ENCODE measurements at places on chromosomes 6 and 20.

DNA sequence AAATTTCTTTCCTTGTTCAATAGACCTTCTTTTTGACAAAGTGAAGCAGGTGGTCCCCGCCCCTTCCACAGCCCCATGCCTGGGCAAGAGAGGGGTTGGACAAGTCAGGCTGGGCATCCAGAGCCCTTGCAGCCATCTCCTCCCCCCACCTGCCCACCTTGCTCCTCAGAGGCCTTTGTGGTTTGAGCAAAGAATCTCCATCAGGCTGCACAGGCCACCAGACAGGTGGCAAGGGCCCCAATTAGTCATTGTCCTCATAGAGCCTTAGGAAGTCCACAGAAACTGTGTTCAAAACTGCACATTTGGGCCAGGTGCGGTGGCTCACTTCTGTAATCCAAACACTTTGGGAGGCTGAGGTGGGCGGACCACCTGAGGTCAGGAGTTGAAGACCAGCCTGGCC is 1.5 kb upstream of the MAPK13 start:
- DNase-seq, result no peak

- DNase-seq, result no peak
Observed at GRCh38 chr20:13226367-13226766, 5.3 kb downstream of the ISM1 start.

GRCh38 chr6:116595247-116595646 is 21.0 kb upstream of the RSPH4A start:
- DNase-seq, result no peak

DNA sequence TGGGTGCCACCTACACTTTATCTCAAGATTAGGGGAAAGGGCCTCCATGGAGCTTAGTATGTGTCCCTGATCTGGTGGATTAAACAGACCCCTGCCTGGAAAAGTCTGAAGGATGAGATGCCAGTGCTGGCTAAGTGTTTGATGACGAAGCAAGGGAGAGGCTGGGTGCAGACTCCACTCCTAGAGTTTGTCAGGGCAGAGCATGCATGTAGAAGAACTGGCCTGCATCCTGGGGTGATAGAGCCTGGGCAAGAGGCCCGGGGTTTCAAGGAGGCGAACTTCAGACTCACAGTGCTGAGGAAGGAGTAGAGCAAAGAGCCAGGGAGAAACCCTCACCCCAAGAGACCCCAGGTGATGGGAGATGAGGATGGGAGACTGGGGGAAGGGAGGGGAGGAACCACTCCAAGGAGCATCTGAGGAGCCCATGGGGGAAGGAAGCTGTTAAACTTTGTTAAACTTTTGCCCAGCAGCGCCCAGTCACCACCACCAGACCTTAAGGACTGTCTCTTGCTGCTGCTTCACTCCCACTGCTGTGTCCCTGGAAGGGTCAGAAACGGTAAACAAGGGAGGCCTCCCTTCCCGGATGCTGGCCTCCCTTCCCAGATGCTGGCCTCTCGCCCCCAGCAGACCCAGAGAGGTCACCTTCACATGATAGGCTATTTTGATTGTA is 61.6 kb downstream of the RPRD1B start:
- no peak for DNase-seq

GRCh38 chr6:109008537-109009235 is 86.0 kb downstream of the SESN1 start:
- DNase-seq, result no peak

- no peak for DNase-seq
Observed at GRCh38 chr6:148851683-148852556, 105.1 kb downstream of the UST start.

GRCh38 chr6:15284743-15285142 is 38.9 kb downstream of the JARID2 start:
- no peak for DNase-seq

DNA sequence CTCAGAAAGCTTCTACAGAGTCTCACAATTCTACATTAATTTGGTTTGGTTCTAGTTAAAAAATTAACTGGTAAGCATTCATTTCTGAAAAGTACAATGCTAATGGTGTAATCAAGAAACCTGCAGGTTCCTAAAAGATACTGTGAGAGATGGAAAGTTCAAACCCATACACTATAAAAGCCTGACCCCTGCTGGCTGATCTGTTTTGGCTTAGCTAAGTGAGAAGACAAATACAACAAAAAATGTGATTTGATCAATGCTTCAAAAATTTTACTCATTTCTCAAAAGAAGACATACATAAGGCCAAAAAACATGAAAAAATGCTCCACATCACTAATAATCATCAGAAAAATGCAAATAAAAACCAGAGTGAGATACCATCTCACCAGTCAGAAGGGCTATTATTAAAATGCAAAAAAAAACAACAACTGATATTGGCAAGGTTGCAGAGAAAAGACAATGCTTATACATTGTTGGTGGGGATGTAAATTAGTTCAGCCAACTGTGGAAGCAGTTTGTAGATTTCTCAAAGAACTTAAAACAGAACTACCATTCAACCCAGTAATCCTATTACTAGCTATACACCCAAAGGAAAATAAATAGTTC is 102.8 kb downstream of the MOXD1 start:
- DNase-seq, result peak; percentile 3

DNA sequence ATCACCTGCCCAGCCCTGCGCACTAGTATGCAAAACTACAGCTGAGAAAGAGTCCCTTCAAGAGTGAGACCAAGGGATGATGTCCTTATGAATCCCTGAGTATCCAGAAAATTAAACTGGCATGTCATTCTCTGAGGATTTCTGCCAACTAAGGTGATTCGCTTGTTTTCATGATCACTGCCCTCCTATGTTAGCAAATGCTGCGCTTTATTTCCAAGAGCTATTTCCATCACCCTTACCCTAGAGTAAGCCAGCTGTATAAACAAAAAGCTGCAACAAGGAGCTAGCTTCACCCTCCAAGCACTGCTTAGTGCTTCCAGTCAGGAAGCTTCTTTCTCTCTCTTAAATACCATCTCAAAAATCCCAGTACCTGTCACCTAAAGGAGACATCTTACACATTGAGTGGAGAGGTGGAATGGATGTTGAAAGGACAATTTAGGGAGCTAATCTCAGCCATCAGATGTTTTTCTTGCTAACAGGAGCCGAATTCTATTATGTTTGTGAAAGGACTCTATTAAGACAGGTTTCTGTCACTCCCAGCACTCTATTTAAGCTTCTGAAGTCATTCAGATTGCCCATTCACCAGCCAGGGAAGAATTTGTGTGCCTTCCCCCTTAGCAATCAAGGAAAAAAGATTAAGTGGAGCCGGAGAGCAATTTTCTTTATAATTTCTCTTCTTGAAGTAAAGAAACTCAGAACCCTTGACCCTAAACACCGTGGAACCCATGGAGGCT is 322.2 kb downstream of the NRN1 start:
- no peak for DNase-seq

DNA sequence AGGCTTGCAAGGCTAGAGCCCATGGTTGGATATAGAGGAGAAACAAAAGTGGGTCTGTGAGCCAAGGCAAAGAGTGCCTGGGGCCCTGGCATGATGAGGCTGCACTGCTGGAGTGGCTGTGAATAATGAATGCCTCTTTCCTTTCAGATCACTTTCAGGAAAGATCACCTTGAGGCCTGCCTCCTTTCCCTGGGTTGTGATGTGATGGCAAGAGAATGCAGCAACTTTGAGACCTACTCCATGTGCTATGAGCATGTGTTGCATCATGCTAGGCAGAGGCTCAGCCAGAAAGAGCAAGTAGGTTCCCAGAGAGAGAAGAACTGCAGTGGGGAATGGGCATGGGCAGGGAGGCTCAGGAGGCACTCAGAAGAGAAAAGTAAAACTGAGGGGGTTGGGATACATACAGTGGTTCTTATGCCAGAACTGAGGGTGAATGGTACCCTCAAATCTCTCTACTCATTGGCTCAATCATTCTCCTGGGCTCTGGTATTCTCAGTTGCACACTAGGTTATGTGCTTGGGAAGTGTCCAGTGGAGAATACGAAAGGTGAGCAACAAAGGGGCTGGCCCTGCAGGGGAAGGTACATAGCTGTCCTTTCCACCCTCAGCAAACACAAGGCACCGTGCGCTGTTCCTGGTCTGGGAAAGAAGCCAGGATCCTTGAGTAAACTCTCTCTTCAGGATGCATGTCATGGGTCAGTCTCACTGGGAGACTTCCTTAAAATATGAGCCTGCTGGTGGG is 45.9 kb downstream of the CD164 start:
- no peak for DNase-seq

DNA sequence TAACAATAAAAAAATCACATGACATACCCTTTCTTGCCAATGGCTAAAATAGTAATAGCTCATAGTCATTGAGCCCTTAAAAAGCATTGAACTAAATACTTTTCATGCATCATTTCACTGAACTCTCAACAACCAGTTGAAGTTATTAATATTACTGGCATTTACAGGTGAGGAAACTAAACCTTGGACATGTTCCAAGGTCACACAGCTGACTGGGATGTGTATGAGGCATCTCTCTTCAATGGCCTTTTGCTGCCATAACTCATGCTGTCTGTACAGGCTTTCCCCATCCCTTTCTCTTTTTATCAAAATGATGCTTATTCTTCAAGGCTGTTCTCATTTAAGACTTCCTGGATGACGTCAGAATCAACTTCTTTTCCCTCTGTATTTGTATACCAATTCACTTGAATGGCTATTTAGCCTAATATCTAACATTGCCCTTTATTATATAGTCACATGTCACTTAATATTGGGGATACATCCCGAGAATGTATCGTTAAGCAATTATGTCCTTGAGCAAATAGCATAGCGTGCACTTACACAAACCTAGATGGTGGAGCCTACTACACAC is 476.4 kb downstream of the KIF16B start:
- DNase-seq, result no peak

DNA sequence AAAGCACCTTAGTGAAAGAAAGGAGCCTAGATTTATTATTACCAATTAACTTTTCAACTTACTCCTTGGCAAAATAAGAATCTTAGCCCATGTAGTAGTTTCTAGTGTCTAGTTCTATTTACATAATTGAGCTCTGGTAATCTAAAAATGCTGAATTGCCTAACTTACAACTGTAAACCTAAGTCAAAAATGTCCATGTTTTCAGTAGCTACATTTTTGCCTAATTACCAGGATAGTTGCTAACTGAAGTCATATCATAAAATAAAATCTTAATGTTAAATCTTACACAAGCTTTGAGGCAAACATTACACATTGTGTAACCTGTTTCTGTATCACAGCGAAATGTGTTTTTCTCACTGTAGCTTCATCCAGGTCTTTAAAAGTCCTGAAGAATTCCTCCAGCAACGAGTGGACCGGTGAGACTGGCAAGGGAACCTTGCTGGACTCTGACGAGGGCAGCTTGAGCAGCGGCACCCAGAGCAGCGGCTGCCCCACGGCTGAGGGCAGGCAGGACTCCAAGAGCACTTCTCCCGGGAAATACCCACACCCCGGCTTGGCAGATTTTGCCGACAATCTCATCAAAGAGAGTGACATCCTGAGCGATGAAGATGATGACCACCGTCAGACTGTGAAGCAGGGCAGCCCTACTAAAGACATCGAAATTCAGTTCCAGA is 7.6 kb upstream of the CLDN20 start:
- DNase-seq, result no peak

DNA sequence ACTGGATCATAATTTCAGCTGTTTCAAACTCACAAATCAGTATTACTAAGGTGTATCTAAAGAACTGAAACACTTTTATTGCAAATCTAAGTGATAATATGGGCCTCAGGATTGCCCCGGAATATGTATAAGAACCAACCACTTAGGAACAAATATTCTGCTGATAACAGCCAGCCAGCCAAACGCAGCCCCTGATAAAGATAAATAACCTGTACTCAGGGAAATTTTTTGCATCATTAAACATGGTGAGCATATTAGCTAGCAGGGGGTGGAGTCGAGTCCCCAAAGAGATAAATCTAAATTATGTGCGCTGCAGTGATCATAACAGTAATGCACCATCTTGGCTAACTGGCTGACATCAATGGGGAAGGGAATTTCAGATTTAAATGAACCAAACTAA is 410.2 kb upstream of the MAP3K7 start:
- no peak for DNase-seq

- no peak for DNase-seq
Observed at GRCh38 chr6:165889636-165890403, 226.8 kb upstream of the PDE10A start.

DNA sequence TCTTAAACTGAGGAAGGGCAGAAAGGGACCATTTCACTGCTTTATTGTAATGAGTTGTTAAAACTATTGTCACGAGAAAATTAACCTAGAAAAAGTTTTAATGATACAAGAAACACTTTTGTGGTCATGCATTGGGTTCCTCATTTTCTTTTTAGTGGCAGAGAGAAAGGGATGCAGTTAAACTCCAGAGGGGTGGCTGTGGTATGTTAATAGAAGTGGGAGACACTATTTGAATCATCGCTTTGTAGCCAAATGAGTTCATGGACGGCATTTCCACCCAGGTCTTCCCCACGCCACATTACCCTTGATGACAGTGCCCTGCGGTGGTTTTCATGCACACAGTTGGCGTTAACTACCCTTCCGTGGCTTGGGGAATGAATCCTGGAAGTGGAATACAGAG is 235.6 kb downstream of the PLCB1 start:
- no peak for DNase-seq

- DNase-seq, result no peak
Observed at GRCh38 chr20:64156136-64156885, 7.9 kb upstream of the MYT1 start.

DNA sequence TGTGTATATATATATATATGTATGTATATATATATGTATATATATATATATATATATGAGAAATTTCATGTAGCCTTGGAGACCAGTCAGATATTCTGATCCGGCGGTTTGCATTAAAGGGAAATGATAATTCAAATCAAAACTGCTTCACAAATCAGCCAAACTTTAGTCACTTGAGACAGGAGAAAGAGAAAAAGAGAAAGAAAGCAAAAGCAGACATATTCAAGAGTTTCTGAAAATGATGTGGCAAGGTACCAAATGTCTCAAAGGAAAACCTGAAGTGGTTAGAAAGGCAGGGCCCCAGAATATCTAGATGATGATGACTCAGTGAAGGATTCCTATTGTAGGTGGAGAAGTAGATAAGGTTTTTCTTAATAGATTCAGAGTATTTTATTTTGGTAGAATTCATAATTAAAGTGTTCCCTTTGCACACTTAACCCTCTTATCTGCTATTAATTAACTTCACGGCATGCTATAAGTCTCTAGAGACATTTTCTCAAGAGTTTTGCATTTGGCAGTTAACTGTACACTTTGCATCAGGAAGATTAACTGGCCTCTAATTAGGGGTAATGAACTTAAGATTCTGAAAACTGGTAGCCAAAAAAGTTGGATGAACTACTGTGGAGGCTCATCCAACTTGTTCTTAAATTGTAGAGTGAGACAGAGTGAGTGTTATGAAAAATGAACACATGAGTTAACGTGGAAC is 50.1 kb upstream of the ASF1A start:
- DNase-seq, result peak; percentile 20

GRCh38 chr20:64245746-64246595 is 9.6 kb upstream of the PCMTD2 start:
- DNase-seq, result no peak

GRCh38 chr20:17358854-17359253 is 132.0 kb downstream of the PCSK2 start:
- DNase-seq, result no peak

DNA sequence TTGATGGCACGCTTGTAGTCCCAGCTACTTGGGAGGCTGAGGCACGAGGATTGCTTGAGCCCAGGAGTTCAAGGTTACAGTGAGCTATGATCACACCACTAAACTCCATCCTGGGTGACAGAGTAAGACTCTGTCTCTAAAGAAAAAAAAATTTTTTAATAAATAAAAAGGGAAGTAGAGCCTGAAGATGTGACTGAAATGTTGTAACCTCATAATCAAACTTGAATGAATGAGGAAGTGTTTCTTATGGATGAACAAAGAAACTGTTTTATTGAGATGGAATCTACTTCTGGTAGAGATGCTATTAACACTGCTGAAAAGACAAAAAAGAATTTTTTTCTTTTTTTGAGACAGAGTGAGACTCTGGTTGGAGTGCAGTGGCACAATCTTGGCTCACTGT is 6.7 kb downstream of the MAK start:
- DNase-seq, result no peak

All from GM19239 (cell line).